Activated CD4-positive, alpha-beta memory T cell treated with anti-CD3 and anti-CD28 coated beads, Interleukin-2, amount 10 ng/mL, durations not matched to agents 7 days and 5 days (primary cell): ENCODE measurements at places on chromosomes 1 and 21. TPM values are rescaled to one million over a fixed set of nuclear protein-coding genes. Genes with fewer than 3 reads are reported as not detected.

DNA sequence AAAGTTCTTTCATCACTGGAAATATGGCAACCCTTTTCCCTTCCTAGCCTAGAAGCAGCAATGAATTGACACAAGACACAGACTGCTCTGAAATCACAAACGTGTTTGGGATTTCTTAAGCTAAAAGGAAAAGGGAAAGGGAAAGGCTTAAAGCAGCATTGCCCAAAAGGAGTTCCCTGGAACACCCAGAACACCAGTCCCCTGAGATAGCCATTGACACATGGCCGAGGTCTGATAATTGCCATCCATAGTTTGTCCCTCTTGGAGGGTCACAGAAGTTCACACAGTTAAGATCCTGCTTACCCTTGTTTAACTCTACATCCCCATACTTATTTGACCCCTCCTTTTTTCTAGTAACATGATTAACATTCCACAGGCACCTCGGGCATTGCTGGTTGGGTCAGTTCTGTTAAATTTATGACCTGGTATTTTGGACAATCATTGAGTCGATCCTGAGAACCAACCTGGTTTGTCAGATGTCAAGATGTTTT is 72.9 kb downstream of the ZNF281 start:
- H3K27me3 ChIP-seq, result peaks cover 1% of the 10 kb centered on the region
- no peak for DNase-seq
- no peak overlapping the region for H3K4me3 ChIP-seq
- H3K27ac ChIP-seq, result no peak overlapping the region
- no peaks in the 10 kb centered on the region for H3K36me3 ChIP-seq

- H3K27ac ChIP-seq, result no peak overlapping the region
- no peak overlapping the region for H3K4me3 ChIP-seq
- H3K4me1 ChIP-seq, result no peaks in the 10 kb centered on the region
- DNase-seq, result no peak
- H3K27me3 ChIP-seq, result no peaks in the 10 kb centered on the region
- no peaks in the 10 kb centered on the region for H3K36me3 ChIP-seq
These were observed 32.8 kb downstream of the GJA4 start for GRCh38 chr1:34825455-34826091.

- H3K36me3 ChIP-seq, result no peaks in the 10 kb centered on the region
- H3K4me3 ChIP-seq, result no peak overlapping the region
- no peaks in the 10 kb centered on the region for H3K4me1 ChIP-seq
- peaks cover 16% of the 10 kb centered on the region for H3K27me3 ChIP-seq
- DNase-seq, result no peak
These were observed 114.2 kb downstream of the FCRL5 start for GRCh38 chr1:157438146-157438545.

DNA sequence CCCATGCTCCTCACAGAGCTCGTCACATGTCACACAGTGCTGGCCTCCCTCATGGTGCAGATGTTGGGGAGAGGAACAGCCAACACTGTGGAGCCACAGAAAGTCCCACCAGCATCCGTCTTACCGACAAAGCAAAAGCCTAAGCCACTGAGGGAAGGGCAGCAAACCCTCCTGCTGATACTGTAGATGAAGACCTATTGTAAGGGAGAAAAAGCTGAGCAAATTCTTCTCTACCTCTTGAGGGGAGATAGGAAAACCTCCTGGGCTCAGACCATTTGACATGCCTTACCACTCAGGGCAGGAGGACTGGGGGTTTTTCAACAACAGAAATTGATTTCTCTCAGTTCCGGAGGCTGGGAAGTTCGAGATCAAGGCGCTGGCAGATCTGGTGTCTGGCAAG is 95.9 kb downstream of the WDR64 start:
- H3K27me3 ChIP-seq, result peaks cover 1% of the 10 kb centered on the region
- no peak overlapping the region for H3K4me3 ChIP-seq
- H3K27ac ChIP-seq, result no peak overlapping the region
- H3K36me3 ChIP-seq, result no peaks in the 10 kb centered on the region
- H3K4me1 ChIP-seq, result no peaks in the 10 kb centered on the region
- DNase-seq, result no peak

- H3K27me3 ChIP-seq, result peaks cover 23% of the 10 kb centered on the region
- DNase-seq, result no peak
- H3K27ac ChIP-seq, result no peak overlapping the region
- no peaks in the 10 kb centered on the region for H3K4me1 ChIP-seq
- no peak overlapping the region for H3K4me3 ChIP-seq
These were observed 1.0 kb upstream of the DIRAS3 start for GRCh38 chr1:68051475-68051874.

DNA sequence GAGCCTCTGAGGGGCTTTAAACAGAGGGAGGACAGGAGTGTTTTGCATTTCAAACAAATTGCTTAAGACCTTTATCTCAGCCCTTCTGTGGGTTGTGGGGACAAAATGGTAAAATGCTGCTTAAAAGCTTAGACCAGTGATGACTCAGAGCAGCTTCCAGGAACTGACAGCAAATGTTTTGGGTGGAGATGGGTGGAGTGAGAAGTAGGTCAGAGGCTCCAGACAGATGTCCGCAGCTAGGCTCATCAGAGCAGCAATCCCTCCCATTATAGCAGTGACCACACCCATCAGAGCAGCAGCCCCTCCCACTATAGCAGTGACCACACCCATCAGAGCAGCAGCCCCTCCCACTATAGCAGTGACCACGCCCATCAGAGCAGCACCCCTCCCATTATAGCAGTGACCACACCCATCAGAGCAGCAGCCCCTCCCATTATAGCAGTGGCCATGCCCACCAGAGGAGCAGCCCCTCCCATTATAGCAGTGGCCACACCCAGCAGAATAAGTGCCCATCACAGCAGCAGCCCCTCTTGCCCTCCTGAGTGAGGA is 532.2 kb downstream of the MATN1 start:
- peaks cover 46% of the 10 kb centered on the region for H3K4me1 ChIP-seq
- peaks cover 1% of the 10 kb centered on the region for H3K27me3 ChIP-seq
- DNase-seq, result peak; percentile 80
- H3K27ac ChIP-seq, result peak overlapping the region; percentile 82
- H3K36me3 ChIP-seq, result no peaks in the 10 kb centered on the region
- H3K4me3 ChIP-seq, result no peak overlapping the region

GRCh38 chr21:31448496-31448895 is 104.4 kb upstream of the TIAM1 start:
- H3K27me3 ChIP-seq, result no peaks in the 10 kb centered on the region
- no peak overlapping the region for H3K27ac ChIP-seq
- H3K36me3 ChIP-seq, result peaks cover 8% of the 10 kb centered on the region
- H3K4me1 ChIP-seq, result peaks cover 33% of the 10 kb centered on the region

- no peak for DNase-seq
- H3K27ac ChIP-seq, result no peak overlapping the region
- H3K4me1 ChIP-seq, result peaks cover 17% of the 10 kb centered on the region
- peaks cover 3% of the 10 kb centered on the region for H3K27me3 ChIP-seq
- no peak overlapping the region for H3K4me3 ChIP-seq
These were observed 125.9 kb downstream of the PTPRC start for GRCh38 chr1:198764748-198765147.

DNA sequence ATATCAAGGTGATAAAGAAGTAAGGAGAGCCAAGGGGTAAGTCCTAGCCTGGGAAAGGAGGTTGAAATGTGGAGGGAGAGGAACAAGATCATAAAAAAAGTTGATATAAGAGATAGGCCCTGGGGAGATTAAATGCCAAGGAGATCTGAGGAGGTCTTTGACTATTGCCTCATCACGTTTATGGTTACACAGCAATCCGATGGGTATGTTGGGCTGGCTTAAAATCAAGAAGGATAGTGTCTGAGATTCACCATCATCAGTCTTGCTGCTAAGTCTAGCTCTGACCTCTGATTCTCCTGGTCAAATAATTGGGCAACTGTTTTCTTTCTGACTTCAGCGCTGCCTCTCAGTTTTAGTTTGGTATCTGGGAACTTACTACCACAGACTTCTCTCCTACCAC is 416.3 kb downstream of the GPATCH2 start:
- H3K27ac ChIP-seq, result no peak overlapping the region
- H3K4me3 ChIP-seq, result no peak overlapping the region
- no peak for DNase-seq
- H3K4me1 ChIP-seq, result no peaks in the 10 kb centered on the region

DNA sequence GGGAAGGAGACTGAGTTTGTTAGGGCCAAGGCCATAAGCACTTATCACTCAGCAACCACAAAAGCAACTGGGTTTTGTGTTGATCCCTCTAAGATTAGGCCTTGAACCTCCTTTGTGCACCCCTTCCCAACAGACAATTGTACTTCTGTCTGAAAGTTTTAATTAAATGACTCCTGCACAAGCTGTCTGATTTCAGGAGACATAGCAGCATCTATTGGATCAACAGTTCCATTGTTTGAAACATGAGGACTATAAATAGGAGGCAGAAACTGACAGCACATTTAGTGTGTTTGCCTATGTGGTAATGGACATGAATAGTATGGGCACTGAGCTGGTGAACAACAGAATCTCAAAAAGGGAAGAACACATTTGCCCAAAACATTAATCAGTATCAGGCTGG is 167.3 kb upstream of the KCNJ6 start:
- no peaks in the 10 kb centered on the region for H3K36me3 ChIP-seq
- no peaks in the 10 kb centered on the region for H3K27me3 ChIP-seq
- DNase-seq, result no peak

GRCh38 chr1:23615423-23615822 is 56.1 kb upstream of the ID3 start:
- H3K4me1 ChIP-seq, result peaks cover 78% of the 10 kb centered on the region
- H3K27ac ChIP-seq, result no peak overlapping the region
- peaks cover 9% of the 10 kb centered on the region for H3K27me3 ChIP-seq
- DNase-seq, result no peak

DNA sequence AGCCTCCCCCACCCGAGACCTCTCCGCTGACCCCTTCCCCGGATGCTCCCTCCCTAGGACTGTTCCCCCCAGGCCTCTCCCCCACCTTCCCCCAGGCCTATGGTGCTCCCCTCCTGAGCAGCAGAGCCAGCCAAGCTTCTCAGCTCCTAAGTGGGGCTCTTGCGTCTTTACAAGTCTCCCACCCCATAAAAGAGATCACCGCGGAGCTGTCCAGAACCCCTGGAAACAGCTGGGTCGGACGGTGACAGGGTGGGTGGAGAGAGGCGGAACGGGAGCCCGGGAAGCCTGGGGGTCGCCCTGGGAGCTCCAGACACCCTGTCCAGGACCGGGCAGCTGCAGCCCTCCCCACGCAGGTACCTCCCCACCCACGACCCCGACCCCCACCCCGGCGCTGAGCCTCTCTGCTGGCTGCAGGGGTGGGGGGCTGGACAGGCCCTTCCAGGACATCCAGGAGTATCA is 61.2 kb downstream of the WNT9A start:
- H3K4me1 ChIP-seq, result peaks cover 24% of the 10 kb centered on the region
- H3K27ac ChIP-seq, result peak overlapping the region; percentile 49
- no peak overlapping the region for H3K4me3 ChIP-seq
- DNase-seq, result peak; percentile 15
- H3K36me3 ChIP-seq, result no peaks in the 10 kb centered on the region

- H3K4me3 ChIP-seq, result no peak overlapping the region
- no peak for DNase-seq
- H3K27ac ChIP-seq, result no peak overlapping the region
- peaks cover 10% of the 10 kb centered on the region for H3K4me1 ChIP-seq
- H3K27me3 ChIP-seq, result peaks cover 20% of the 10 kb centered on the region
- no peaks in the 10 kb centered on the region for H3K36me3 ChIP-seq
These were observed 55.3 kb upstream of the NBPF3 start for GRCh38 chr1:21384620-21385019.

Gene OR2G6
- not detected for total RNA-seq

Gene CCDC185
- not detected for total RNA-seq

Gene IGSF21
- total RNA-seq, result not detected

Gene WDR64
- not detected for total RNA-seq

Gene GJA9
- not detected for total RNA-seq

Gene KDM5B
- 70.3 TPM for total RNA-seq

Gene CRNN
- not detected for total RNA-seq

Gene ANGPTL3
- total RNA-seq, result not detected
